Activated naive CD8-positive, alpha-beta T cell treated with anti-CD3 and anti-CD28 coated beads, Interleukin-2, amount 50 U/mL, for 16 hours (primary cell): ENCODE measurements at places on chromosomes 2 and 18.

DNA sequence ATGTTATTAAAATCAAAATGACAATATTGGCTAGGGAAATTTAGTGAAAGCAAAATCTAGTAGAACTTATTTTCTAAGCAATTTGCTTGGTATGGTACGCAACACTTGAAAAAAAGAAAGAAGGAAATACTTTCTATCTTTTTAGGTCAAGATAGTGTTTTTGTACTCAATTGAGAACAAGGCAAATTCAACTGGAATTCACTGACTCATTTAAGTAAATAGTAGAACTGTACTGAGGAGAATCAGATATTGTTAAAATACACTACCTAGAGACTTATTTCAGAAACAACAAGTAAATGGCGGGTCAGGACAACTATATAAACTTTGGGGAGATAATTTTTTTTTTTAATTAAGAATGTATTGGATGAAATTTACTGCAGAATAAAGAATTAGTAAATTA, 18.9 kb downstream of the ZRANB3 start:
- no peak for DNase-seq

DNA sequence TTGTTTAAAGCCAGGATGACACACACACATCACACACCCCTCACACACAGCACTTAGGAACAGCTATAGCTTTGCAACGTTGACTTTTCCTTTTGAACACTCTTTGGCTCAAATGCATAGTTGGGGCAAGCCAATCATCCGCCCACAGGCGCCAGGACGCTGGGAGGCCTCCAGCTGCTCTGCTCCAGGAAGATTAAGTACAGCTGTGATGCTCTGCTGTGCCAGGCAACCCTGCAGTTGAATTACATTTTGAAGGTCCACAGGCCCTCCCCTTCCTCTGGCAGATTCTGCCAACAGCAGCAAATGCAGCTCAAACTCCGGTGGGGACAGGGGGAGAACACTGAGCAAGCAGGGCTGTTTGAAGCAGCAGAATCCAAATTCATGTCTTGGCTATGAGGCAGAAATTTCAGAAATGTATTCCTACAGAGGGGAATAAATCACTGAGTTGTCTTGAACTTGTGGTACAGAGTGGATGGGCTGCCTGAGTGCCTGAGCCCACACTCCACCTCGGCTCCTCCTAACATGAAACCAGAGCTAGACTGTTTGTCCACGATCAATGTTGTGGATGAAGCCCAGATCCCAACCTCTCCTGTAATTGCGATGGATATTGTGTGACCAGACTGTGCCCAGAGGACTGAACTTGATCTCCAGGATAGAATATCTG, 86.5 kb upstream of the PPP1CB start:
- DNase-seq = no peak

- no peak for DNase-seq
These were observed 144.6 kb upstream of the SPRED2 start for GRCh38 chr2:65576861-65577601.

DNA sequence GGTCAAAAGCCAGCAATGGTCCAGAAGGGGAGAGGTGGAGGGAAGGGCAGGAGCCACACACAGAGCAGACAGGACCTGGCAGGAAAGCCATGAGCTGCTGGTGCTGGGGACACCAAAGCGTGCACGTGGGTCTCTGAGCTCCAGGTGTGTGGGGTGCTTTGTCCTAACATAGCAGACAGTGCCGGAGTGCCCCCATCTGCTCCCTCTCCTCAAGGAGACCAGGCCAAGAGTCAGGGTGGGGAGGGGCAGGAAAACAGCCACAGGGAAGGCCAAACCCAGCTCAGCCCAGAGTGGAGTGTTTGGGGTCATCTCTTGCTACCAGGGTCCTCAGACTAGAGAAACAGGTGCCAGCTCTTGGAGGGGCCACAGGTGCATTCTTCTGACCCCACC, 4.2 kb upstream of the GPC1 start:
- no peak for DNase-seq

DNA sequence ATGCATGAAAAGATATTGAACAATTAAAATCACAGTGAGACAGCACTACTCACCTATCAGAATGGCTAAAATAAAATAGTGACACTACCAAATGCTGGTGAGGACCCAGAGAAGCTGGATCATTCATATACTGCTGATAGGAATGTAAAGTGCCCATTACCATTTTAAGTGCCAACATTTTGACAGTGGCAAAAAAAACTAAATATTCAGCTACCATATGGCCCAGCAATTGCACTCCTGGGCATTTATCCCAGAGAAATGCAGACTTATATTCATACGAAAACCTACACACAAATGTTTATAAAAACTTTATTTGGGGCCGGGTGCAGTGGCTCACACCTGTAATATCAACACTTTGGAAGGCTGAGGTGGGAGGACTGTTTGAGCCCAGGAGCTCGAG, 47.6 kb downstream of the FBXO36 start:
- DNase-seq = no peak

DNA sequence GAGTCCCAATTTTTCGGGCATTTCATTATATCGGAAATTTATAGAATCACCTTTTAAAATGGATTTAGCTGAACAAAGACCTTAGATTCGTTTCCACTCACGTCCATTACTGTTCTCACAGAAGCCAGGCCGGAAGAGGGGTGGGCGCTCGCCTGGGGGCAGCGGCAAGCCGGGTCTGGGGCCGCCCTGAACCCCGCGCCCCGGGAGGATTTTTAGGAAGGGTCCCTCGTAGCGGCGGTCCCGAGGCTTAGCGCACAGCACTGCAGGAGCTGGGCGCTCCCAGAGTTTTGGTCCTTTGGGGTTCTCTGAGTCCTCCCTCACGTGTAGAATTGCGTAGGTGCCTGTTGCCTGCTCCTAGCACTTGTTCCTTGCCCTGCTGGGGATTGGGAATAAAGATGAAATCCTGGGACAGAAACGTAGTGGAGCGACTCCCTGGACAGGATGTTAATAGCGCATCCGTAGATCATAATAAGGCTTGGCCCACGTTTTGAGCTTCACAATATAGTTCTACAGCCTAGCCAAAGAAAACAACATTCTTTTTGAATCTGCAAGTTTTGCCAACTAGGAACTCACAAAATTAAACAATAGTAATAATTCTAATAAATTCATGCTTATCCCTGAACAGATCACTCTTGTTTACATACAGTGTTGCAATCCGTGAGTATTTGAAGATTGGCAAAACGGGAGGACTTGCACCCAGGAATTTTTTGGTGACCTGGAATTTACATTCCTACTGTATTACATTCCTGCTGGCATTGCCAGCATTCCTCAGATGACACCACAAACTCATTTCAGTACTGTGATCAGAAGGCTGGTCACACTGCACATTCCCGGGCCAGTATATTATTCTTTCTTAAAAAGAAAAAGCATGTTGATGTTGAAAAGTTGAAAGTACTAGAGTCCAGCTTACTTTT, 875 bp downstream of the C18orf63 start:
- DNase-seq = no peak
